Ascending aorta (tissue), 2 donors: ENCODE measurements at places on chromosomes 4 and X. TPM values are rescaled to one million over a fixed set of nuclear protein-coding genes. Genes with fewer than 3 reads are reported as not detected.

The SH3RF1 gene
- total RNA-seq = 27.6 TPM

The DDIT4L gene
- total RNA-seq = 4.8 TPM

The MAGEA8 gene
- total RNA-seq = not detected

The GNRHR gene
- not detected for total RNA-seq

The ZMAT1 gene
- total RNA-seq = 0.96 TPM

The CDKL2 gene
- not detected for total RNA-seq

The LRBA gene
- 15.2 TPM for total RNA-seq

GRCh38 chr4:126838941-126839679, 793.6 kb upstream of the INTU start:
- no peaks in the 10 kb centered on the region for H3K4me1 ChIP-seq
- no peak for DNase-seq
- H3K27ac ChIP-seq = no peak overlapping the region
- H3K36me3 ChIP-seq = no peaks in the 10 kb centered on the region
- no peak overlapping the region for H3K4me3 ChIP-seq

DNA sequence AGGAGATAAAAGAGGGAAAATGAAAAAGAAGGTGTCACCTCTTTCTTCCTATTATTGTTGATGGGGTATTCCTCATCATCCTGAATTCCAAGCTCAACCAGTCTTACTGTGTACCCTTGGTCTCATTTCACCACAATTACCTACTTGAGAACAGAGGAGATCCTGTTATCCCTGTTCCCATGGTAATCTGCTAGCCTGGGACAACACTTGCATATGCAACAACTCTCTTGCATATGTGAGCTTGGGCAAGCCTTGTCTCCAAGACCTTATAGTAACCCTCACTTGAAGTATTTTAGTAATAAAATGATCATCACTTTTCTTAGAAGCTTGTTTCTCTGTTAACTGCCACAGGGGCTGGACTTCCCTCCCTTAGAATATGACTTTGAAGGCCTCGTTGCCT, 253.7 kb downstream of the NAP1L3 start:
- no peaks in the 10 kb centered on the region for H3K36me3 ChIP-seq
- no peak for DNase-seq
- no peak overlapping the region for H3K4me3 ChIP-seq
- H3K4me1 ChIP-seq = no peaks in the 10 kb centered on the region

DNA sequence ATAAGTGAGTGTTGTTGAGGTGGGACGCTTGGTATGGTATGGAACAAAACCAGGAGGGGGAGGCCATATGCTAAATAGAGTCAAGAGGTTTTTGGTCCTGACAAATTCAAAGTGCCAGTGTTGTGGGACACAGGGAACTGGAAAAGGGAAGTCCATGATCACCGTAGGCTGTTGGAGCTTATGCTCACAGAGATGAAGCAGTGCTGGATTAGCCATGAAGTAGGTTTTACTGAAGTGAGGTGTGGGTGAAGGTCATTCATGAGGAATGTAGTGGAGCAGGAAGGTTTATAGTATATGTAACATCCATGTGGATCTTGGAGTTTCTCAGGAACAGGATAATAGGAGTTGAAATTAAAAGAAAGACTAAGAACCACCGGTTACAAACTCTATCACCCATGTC, 256.1 kb upstream of the PITX2 start:
- H3K36me3 ChIP-seq = no peaks in the 10 kb centered on the region
- no peaks in the 10 kb centered on the region for H3K4me1 ChIP-seq
- DNase-seq = no peak
- H3K27me3 ChIP-seq = no peaks in the 10 kb centered on the region
- H3K27ac ChIP-seq = no peak overlapping the region
- H3K4me3 ChIP-seq = no peak overlapping the region

GRCh38 chr4:3816983-3817960, 51.1 kb downstream of the ADRA2C start:
- no peaks in the 10 kb centered on the region for H3K27me3 ChIP-seq
- no peak overlapping the region for H3K4me3 ChIP-seq
- no peak for DNase-seq
- no peaks in the 10 kb centered on the region for H3K36me3 ChIP-seq

DNA sequence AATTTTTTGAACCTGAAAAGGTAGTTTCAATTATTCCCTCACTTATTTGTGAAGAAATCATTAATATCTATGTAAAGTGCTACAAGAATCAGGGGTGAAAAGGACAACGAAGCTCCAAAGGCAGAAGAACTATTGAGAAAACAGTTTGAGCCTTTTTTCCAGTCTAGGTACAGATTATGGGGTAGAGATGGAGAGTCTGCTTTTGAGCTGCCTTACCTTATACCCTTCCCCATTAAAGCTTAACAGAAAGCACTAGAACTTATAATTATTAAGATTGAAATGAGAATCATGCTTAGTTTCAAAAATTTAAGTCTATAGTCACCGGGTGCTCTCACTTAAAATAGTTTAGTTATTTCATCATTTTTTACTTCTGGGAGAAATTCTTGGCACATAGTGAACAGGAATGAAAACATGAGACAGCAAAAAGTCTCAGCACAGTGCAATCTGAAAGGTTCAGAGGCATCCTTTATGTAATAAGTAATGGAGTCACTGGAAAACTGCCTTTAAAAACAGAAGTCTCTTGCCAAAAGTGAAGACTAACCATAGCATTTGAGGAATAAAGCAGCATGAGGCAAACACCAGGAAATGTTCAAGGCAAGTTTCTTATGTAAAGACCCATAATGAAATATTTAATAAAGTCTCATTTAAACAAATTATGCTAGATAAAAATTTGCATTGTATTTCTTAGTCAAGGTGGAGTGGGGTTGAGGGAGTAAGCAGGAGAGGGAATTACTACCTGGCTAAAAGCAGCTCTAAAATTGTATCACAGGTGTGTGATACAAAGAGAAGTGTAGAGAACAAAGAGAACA, 5.1 kb upstream of the DCLK2 start:
- H3K4me3 ChIP-seq = no peak overlapping the region
- no peaks in the 10 kb centered on the region for H3K27me3 ChIP-seq
- H3K27ac ChIP-seq = peak overlapping the region; percentile 45
- no peak for DNase-seq
- H3K36me3 ChIP-seq = no peaks in the 10 kb centered on the region

DNA sequence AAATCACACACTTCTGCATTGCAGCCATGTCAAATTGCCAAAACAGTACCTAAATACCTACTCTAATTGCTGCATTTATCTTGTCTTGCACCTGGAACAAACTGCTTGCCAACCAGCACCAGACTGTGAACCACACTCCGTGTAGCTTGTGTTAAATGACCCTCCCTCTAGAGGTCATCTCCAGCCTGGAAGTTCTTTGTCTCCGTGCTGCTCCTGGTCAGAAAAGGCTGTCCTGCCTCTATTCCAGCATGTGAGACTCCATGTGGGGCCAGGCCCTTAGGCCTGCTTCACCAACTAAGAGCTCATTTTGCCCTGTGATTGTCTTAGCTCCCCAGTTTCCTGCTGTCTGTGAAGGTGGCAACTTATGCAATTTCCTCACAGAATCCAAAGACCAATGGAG, 28.3 kb downstream of the CNGA2 start:
- no peak overlapping the region for H3K4me3 ChIP-seq
- no peak for DNase-seq
- no peaks in the 10 kb centered on the region for H3K27me3 ChIP-seq
- H3K27ac ChIP-seq = no peak overlapping the region
- no peaks in the 10 kb centered on the region for H3K36me3 ChIP-seq

DNA sequence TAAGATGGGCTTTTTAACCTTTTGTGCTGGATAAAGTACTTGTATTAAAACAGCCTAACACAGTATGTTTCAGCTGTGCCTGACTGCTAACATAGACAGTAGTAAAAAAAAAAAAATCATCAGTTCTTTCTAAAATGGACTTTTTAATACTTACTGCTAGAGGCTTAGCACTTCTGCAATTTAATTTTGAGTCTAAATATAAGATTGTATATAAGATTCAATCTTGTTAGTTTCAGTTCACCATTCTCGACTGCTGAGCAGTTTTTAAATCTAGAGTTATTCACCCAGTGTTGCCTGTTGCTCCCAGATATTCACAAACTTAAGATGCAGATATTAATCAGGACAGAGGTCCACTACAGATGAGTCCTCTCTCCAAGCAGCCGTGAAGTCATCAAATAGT, 6.8 kb downstream of the PLA2G12A start:
- no peaks in the 10 kb centered on the region for H3K27me3 ChIP-seq
- no peak overlapping the region for H3K27ac ChIP-seq
- no peaks in the 10 kb centered on the region for H3K36me3 ChIP-seq
- DNase-seq = no peak

- H3K4me1 ChIP-seq = no peaks in the 10 kb centered on the region
- H3K4me3 ChIP-seq = no peak overlapping the region
- no peak for DNase-seq
- no peaks in the 10 kb centered on the region for H3K27me3 ChIP-seq
Observed at GRCh38 chr4:85672116-85672515, 197.2 kb downstream of the ARHGAP24 start.

- H3K36me3 ChIP-seq = no peaks in the 10 kb centered on the region
- no peaks in the 10 kb centered on the region for H3K27me3 ChIP-seq
- no peak overlapping the region for H3K27ac ChIP-seq
Observed at GRCh38 chr4:6049278-6049677, 31.0 kb upstream of the C4orf50 start.

- no peak overlapping the region for H3K27ac ChIP-seq
- no peaks in the 10 kb centered on the region for H3K27me3 ChIP-seq
- H3K4me3 ChIP-seq = no peak overlapping the region
- H3K36me3 ChIP-seq = no peaks in the 10 kb centered on the region
- no peaks in the 10 kb centered on the region for H3K4me1 ChIP-seq
Observed at GRCh38 chr4:142435599-142436235, 410.4 kb downstream of the INPP4B start.

GRCh38 chr4:53100501-53101190, 238.5 kb downstream of the RASL11B start:
- no peaks in the 10 kb centered on the region for H3K36me3 ChIP-seq
- H3K4me1 ChIP-seq = peaks cover 13% of the 10 kb centered on the region

DNA sequence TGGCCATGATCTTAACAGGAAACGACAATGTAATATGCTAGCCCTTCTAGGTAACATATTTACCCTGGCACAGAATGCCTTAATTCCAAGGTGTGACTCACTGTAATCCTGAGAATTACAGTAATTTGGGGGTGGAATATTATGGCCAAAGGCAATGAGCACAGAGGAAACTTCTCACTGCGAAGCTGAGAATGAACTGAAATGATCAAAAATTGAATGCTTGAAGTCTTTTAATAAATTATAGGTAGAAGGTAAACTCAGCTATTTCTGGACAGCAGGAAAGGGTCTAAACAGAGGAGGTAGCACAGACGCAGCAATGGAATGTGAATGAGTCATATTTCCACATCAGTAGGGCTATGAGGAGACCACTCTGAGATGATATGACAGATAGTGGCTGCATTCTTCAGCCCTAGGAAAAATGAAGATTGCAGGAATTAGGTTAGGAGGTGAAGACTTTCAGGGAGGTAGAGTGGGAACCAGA, 312.6 kb downstream of the PACRGL start:
- no peak for DNase-seq
- H3K27ac ChIP-seq = no peak overlapping the region
- no peaks in the 10 kb centered on the region for H3K4me1 ChIP-seq
- H3K36me3 ChIP-seq = no peaks in the 10 kb centered on the region

- no peaks in the 10 kb centered on the region for H3K4me1 ChIP-seq
- no peaks in the 10 kb centered on the region for H3K27me3 ChIP-seq
Observed at GRCh38 chr4:105060628-105061027, 86.0 kb upstream of the TET2 start.

GRCh38 chrX:135393051-135393450, 28.7 kb upstream of the SMIM10L2A start:
- H3K4me3 ChIP-seq = no peak overlapping the region
- H3K4me1 ChIP-seq = no peaks in the 10 kb centered on the region
- no peak overlapping the region for H3K27ac ChIP-seq
- no peaks in the 10 kb centered on the region for H3K36me3 ChIP-seq

DNA sequence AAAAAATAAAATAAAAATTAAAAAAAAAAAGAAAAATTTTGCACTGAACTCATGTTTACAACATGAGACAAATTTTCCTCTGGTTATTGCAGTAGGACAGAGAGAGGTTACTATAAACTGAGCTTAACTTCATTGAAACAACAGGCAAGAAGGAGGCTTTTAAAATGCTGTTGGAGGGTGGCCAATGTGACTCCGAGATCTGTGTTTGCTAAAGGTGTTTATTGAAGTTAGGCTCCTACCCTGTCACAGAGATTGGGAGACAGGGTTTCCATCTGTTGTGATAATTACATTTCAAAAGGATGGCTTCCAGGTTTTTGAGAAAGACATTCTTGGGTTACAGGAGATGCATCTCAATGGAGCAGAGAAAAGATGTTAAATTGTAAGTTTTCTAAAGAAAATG, 370.5 kb upstream of the HS3ST1 start:
- H3K4me1 ChIP-seq = no peaks in the 10 kb centered on the region
- no peaks in the 10 kb centered on the region for H3K36me3 ChIP-seq
- no peak for DNase-seq

GRCh38 chr4:123452616-123453015, 56.0 kb downstream of the SPRY1 start:
- no peak overlapping the region for H3K27ac ChIP-seq
- no peaks in the 10 kb centered on the region for H3K27me3 ChIP-seq
- H3K4me3 ChIP-seq = no peak overlapping the region

- DNase-seq = no peak
- no peak overlapping the region for H3K4me3 ChIP-seq
- H3K27me3 ChIP-seq = no peaks in the 10 kb centered on the region
- H3K36me3 ChIP-seq = no peaks in the 10 kb centered on the region
- no peak overlapping the region for H3K27ac ChIP-seq
Observed at GRCh38 chr4:181656748-181657147, 586.5 kb upstream of the TENM3 start.

- H3K4me3 ChIP-seq = no peak overlapping the region
- H3K4me1 ChIP-seq = no peaks in the 10 kb centered on the region
- no peak overlapping the region for H3K27ac ChIP-seq
- DNase-seq = no peak
Observed at GRCh38 chr4:25402521-25402920, 25.5 kb downstream of the ANAPC4 start.

- H3K4me1 ChIP-seq = no peaks in the 10 kb centered on the region
- no peaks in the 10 kb centered on the region for H3K36me3 ChIP-seq
- no peaks in the 10 kb centered on the region for H3K27me3 ChIP-seq
- no peak overlapping the region for H3K27ac ChIP-seq
- H3K4me3 ChIP-seq = no peak overlapping the region
- no peak for DNase-seq
Observed at GRCh38 chr4:127575888-127576287, 56.9 kb upstream of the INTU start.

- no peak for DNase-seq
- no peak overlapping the region for H3K27ac ChIP-seq
- no peaks in the 10 kb centered on the region for H3K36me3 ChIP-seq
- no peaks in the 10 kb centered on the region for H3K27me3 ChIP-seq
- no peaks in the 10 kb centered on the region for H3K4me1 ChIP-seq
Observed at GRCh38 chr4:119210775-119211174, 1.7 kb upstream of the USP53 start.

- H3K27ac ChIP-seq = no peak overlapping the region
Observed at GRCh38 chrX:68912113-68912512, 83.3 kb downstream of the EFNB1 start.

DNA sequence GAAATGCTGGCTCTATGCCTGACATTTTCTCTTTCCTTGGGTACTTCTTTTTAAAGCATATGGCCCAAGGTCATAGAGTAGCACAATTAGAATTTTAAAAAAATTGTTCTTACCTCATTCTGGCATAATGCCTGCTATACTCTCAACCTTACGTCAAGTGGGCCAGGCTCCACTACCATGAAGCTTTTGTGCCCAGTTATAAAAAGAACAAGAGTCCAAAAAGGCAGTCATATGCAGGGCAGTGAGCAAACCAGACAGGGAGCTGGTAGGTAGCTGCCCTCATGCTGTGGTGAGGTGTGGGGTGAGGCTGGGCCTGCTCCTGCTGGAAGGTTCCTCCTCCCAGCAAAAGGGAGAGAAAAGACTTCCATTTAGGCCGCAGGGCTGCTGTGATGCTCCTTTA, 64.4 kb upstream of the UCP1 start:
- no peaks in the 10 kb centered on the region for H3K27me3 ChIP-seq
- H3K4me1 ChIP-seq = no peaks in the 10 kb centered on the region
- H3K4me3 ChIP-seq = no peak overlapping the region
- peaks cover 30% of the 10 kb centered on the region for H3K36me3 ChIP-seq
